GM13976 (cell line): ENCODE measurements at places on chromosomes 7 and 10.
A peak's percentile ranks its signal among the peaks of the same experiment; 100 is the strongest.

DNA sequence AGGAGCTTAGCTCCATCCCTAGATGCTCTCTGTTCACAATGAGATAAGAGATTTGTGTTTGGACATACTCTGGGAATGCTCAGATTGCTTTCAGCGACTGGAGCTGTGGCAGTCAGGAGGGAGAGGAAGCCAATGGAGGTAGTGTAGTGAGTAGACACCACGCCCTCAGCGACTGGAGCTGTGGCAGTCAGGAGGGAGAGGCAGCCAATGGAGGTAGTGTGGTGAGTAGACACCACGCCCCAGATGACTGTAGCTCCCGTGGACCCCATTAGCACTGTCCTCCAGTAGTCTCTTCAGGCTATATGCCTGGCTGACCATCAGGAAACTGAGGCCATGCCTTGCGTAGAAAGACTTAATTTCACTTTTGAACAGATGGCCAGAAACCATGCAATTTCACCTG lies 1033.8 kb downstream of the NRG3 start:
- DNase-seq = no peak

DNA sequence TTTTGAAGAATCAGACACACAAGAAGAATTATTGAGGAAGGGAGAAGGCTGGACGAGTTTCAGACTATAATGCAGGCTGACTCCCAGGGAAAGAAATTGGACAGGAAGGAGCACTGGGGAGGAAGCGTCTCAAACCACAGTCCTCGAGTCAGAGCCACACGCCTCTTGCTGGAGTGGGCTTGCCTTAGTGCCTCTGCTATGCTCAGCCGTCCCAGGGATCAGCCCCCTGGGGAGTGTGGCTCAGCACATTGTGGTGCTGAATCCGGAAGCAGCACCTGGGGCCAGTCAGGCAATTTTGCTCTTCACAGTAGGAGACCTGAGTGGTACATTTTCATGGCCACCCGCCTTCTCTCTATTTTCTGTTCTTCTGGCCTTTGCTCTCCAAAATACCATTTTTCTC lies 67.4 kb upstream of the SLC35G1 start:
- DNase-seq = no peak

GRCh38 chr7:52009181-52009580 lies 692.6 kb upstream of the COBL start:
- no peak for DNase-seq

DNA sequence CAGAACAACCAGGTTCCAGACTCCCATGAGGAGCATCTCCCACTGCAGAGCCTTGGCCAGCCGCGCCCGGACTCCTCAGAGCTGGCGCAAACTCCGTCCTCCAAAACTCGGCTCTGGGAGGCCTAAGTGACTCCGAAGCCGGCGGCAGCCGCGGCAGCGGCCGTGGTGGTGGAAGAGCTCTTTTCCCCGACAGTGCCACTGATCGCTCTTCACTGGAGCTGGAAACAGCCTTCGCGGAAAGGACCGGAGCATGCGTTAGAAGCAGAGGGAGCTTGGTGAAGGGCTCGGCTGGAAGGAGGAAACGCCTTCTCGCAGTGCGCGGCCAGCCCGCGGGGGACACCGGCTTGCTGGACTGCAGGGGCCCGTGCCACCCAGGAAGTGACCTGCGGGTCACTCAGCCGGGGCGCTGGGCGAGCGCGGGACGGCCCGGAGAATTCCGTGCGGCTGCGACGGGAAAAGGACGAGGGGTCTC lies 5.0 kb upstream of the HOXA13 start:
- no peak for DNase-seq

DNA sequence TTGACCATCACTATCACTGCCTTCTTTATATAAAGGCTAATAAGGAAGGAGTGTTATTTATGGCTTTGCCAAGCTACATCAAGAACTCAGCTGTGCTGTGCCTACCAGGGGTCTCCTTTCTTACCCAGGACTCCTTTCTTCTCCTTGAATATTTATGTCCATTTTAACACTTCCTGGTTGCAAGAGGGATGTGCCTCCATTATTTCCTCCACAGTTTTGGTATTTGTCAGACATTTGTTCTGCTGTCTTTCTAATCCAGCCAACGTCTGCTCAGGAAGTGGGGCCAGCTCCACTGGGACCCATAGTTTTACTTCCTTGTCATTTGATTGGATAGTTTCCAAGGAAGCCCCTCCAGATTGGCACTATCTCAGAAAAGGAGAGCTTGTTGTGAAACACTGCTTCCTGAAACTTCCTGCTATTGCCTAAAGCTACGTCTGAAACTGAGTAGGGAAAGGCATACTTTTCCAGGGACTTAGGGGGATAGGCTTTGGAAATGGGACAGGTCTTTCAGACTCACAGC lies 6.6 kb upstream of the STRIP2 start:
- DNase-seq = no peak

GRCh38 chr10:80272793-80273522 lies 16.5 kb downstream of the MAT1A start:
- DNase-seq = no peak

DNA sequence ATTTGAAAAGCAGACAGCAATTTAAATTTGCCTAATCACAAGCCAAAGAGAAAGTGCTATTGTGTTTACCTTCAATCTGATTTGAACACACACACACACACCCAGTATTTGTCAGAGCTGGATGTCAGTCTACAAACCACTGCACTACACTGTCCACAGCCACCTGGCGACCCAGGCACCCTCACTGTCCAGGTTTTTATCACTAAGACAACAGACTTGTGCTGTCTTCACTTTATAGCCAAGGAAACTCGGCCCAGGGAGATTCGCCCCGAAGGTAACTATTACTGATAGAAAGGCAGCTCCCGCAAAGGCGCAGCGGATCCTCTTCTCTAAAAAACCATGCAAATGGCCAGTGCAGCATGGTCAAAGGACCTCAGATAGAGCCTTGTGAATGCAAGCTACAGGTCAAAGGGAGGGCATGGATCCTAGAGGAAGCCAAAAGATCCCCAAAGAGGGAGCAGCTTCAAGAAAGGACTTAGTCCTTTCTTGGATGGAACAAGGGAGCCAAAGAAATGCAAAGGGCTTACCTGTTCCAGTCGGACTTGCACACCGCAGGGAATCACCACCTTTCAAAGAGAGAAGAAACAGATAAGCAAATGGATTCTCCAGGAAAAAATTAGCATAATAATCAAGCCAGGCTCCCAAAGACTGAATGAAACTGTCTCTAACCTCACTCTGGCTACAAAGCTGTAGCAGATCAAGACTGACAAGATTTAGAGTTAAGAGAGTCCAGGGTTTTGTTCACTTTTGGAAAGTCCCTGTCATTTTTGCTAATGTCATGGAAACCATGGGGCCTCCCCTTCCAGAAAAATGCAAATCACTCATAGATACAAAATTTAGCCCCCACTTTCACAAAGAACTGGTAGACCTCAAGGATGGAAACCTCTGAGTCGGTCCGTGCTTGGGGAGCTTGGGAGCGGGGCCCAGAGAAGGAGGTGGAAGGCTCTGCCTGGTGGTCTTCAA lies 101.1 kb downstream of the TNS3 start:
- peak; percentile 78 for DNase-seq

DNA sequence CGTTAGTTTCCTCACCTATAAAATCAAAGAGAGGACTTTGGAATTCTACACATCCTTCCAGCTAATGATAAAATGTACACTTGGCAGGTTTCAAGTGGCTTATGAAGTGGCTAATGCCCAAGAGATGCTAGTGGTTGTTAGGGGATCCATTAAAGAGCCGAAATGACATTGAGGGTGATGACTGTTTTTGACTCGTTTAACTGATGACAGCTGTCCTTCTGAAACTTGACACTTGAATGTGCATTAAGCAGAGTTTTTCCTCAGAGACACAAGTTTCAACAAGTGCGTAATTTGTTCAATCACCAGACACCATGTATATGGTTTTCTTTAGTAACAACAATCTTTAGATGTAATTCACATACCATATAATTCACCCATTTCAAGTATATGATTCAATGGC lies 1.6 kb upstream of the PRF1 start:
- DNase-seq = no peak

GRCh38 chr7:121327671-121328070 lies 1.1 kb upstream of the WNT16 start:
- no peak for DNase-seq

DNA sequence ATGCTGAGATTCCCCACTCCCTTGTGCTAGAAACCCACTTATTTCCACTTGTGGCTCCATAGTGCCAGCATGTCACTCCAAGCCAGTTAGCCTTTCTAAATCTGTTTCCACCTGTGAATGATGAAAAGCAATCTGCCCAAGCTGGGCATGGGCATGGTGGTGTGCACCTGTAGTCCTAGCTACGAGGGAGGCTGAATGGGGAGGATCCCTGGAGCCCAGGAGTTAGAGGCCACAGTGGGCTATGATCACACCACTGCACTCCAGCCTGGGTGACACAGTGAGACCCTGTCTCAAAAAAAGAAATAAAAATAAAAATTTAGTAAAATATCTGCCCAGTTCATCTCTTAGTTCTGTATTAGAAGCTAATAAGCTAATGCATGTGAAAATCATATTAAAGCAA lies 5.0 kb upstream of the PTF1A start:
- DNase-seq = no peak

GRCh38 chr10:43607199-43607573 lies 948 bp downstream of the ZNF485 start:
- DNase-seq = no peak

GRCh38 chr7:47965456-47965855 lies 14.0 kb downstream of the HUS1 start:
- no peak for DNase-seq

DNA sequence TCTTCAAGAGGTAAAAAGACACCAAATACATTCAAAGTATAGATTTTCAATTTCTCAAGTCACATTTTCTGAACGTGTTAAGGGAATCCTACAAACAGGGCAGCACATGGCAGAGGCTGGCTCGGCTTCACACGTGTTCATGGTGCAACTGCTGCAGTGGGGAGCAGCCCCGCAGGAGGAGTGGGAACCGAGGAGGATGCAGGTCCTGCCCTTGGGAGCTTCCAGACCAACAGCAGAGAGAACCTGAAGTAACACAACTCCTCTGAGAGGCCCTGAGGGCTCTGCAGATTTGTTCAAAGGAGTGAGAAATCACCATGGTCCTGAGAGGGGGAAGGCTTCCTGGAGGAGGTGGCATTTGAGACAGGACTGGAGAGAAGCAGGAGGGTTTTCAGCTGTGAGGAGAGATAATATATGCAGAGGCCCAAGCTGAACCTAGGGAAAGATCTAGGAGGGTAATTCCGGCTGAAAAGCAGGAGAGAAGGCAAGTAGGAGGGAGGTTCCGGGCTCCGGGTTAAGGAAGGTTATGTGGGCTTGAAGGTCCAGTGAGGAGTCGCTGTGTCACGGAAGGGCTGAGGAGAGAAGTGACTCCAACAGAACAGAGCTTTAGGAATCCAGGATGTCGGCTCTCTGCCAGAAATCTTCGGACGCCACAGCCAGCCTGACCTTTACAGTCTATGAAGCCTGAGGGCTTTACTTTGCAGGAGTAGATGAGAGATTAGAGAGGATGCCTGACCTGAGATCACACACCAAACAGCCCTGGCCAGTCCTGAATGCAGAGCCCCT lies 77.5 kb downstream of the GPR26 start:
- DNase-seq = no peak

- DNase-seq = no peak
Observed at GRCh38 chr7:128152721-128153120, 88.4 kb upstream of the LEP start.

DNA sequence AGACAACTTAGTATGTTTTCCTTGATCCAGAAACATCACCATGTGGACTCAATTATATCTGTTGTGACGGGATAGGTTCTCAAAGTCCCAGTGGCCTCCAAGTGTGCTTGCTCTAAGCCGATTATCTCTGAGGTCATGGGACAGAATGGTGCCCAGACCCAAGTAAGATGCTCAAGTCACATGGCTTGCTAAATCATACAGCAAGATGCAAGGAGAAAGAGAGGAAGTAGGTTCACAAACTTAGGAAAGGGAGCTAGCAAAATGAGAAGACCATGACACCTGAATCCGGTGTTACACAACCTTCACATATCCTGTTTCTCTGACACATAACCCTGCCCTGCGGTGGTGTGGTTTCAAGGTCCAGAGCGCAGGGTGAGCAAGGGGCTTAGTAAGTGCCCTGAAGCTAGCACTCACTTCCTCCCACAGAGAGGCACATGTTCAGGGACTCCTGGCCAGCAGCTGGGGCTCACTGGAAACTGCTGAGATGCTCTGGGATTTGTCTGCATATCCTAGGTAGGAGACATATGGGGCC lies 590.9 kb upstream of the ANKRD30A start:
- DNase-seq = no peak

DNA sequence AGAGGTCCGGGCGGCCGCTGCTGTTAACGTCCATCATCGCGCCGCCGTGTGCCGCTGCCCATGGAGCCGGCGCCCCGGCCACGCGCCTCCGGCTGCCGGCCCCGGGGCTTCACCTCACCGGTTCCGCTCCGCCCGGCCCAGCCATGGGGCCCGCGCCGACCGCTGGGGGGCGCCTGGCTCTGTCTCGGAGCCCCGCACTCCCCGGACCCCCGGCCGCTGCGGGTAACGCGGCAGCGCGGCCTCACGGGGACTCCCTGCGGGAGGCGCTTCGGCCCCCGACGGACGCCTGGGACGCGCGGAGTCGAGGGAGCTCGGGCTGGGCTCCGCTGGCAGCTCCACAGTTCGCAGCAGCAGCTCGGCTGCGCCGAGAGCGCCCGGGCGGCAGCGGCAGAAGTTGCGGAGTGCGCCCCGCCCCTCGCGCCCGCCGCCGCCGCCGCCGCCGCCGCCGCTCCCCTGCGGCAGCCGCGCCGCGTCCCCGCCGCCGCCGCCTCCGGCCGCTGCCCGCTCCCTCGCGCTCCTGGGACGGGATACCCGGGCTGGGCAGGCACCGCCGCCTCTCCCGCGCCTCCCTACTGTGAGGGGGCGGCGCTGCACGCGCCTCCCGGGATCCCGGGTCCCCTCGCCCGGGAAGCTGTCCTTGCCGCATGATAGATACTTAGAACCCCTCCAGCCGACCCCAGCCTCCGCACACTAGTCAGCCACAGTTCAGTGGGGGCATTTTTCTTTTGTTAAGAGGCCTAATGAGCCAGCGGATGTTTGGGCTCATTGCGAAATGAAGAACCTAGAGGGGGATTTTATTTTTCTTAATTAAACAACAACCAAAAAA lies at the start of gene HTR7:
HTR7 (minus strand) TSS at position 405 of the 826 bp plus-strand sequence; CDS start at position 37, 368 bp downstream.
- DNase-seq = peak; percentile 83

- DNase-seq = peak; percentile 53
Observed at GRCh38 chr10:43683451-43684291, 35.0 kb upstream of the ZNF32 start.

GRCh38 chr7:95045236-95045923 lies 138.0 kb downstream of the PPP1R9A start:
- DNase-seq = no peak

- DNase-seq = no peak
Observed at GRCh38 chr7:78299088-78299487, 500.5 kb downstream of the PHTF2 start.

DNA sequence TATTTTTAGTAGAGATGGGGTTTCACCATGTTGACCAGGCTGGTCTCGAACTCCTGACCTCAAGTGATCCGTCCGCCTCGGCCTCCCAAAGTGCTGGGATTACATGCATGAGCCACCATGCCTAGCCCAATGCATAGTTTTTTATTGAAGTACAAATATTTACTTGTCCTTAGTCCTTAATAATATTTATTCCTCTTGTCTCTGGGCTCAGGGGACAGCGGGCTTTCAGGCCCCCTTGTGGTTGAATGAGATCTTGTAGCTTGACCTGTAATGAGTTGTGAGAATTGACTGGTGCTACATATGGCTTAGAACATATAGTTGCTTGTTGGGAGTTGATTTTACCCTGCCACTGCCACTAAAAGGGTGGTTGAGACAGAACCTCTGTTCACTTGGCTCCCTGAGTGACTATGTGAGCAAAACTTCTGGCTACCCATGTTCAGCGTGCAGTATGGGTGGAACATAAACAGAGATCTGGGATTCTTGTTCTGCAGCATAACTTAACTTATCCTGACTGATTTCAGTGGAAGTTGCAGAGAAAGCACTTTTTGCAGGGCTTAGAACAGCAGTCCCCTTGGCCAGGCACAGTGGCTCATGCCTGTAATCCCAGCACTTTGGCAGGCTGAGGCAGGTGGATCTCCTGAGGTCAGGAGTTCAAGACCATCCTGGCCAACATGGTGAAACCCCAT lies 14.9 kb downstream of the CCL26 start:
- DNase-seq = peak; percentile 52
